ENCODE measurements at places on chromosomes 3 and 15. TPM values are rescaled to one million over a fixed set of nuclear protein-coding genes. Genes with fewer than 3 reads are reported as not detected.

MEF2A gene
- total RNA-seq = 61.1 TPM

- no peak for DNase-seq
Measured at GRCh38 chr15:89936051-89936785, 23.5 kb upstream of the ARPIN start.

GRCh38 chr3:160616311-160616710, 50.9 kb upstream of the KPNA4 start:
- DNase-seq = peak; percentile 5

FSIP1 gene
- 1.1 TPM for total RNA-seq

DNA sequence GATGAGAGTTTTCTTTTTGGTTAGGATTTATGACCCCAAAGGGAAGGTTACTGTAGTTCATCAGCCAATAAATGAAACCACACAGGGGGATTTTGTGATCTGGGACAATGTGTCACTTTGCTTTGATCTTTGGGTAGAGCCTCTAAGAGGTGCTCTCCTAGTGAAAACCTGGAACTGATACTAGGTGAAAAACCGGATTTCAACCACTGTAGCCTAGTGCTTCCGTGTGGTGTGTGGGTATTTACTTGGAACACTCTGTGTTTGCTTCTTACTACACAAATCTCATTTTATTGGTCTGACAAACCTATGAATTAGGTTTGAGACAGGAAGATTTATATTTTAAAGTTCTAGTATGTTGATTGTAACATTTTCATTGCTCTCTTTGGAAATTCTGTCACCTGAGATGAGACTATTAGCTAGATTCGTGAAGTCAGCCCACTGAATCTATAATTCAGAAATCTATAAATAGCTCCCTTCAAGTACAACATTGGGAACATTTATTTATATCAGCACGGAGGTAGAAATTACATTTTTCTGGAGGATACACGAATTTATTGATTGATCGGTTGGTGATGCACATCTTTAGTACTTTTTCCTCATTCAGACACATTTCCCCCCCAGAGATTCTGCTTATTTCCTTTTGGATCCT, 119.8 kb downstream of the AKAP13 start:
- DNase-seq = no peak
